ENCODE measurements at places on chromosomes 2 and 18. TPM values are rescaled to one million over a fixed set of nuclear protein-coding genes. Genes with fewer than 3 reads are reported as not detected.

Gene RNMT
- total RNA-seq: 8.6 TPM

DNA sequence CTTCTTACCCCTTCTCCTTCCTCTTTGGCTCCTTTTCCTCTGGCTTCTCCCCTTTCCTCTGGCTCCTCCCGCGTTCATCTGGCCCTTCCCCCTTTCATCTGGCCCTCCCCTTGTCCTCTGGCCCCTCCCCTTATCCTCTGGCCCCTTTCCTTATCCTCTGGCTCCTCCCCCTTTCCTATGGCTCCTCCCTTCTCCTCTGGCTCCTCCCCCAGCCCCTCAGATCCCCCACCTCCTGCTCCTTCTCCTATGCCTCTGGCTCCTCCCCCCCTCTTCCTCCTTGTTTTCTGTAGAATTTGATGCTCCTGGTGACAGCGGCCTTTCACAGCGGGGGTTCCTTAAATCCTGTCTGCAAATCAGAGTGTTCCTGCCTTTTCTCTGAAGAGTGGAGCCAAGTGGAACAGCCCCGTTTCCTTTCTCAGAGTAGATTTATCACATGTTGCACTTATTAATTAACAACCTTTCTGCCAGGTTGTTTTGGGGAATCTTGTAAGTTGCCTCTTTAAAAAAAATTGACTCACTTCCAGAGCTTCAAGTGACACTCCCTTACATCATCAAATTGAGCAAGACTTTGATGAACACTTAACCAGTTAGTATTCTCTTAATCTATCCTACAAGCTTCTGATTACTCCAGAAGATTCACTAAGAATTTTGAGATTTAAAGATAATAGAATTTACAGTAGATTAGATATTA lies 27.9 kb downstream of the FABP1 start:
- no peak overlapping the region for H3K4me3 ChIP-seq
- DNase-seq: no peak
- no peaks in the 10 kb centered on the region for H3K4me1 ChIP-seq
- no peak overlapping the region for H3K27ac ChIP-seq
- no peaks in the 10 kb centered on the region for H3K27me3 ChIP-seq

GRCh38 chr2:36708041-36708741 lies 11.7 kb downstream of the VIT start:
- DNase-seq: no peak
- no peak overlapping the region for H3K4me3 ChIP-seq
- H3K27ac ChIP-seq: no peak overlapping the region
- no peaks in the 10 kb centered on the region for H3K4me1 ChIP-seq
- H3K27me3 ChIP-seq: no peaks in the 10 kb centered on the region
- no peaks in the 10 kb centered on the region for H3K36me3 ChIP-seq

Gene GALNT13
- total RNA-seq: 0.09 TPM
